CD4-positive, alpha-beta T cell (primary cell): ENCODE measurements at places on chromosomes 5 and 9. TPM values are rescaled to one million over a fixed set of nuclear protein-coding genes. Genes with fewer than 3 reads are reported as not detected.

- H3K4me3 ChIP-seq, result no peak overlapping the region
- no peaks in the 10 kb centered on the region for H3K27me3 ChIP-seq
Measured at GRCh38 chr5:61435368-61435767, 103.3 kb downstream of the ZSWIM6 start.

DNA sequence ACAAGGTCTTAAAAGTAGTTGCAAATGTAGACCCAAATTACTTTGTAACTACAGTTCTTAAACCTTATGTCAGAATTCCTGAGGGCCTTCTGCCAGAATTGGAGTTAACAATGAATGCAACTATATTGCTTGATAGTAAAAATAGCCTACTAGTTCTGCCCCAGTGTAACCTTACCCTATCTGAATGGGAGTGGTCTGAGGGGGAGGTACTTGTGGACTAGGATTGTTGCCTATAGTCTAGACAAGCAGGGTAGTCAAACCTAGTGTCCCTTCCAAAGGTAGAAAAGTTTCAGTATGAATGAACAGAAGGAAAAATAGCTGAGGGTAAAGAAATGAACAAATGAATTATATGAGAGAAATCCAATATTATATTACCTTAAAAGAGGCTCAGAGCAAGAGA lies 242.2 kb downstream of the PJA2 start:
- no peak overlapping the region for H3K27ac ChIP-seq
- H3K36me3 ChIP-seq, result no peaks in the 10 kb centered on the region
- DNase-seq, result no peak
- no peaks in the 10 kb centered on the region for H3K4me1 ChIP-seq
- no peaks in the 10 kb centered on the region for H3K27me3 ChIP-seq

- no peak overlapping the region for H3K4me3 ChIP-seq
- no peak overlapping the region for H3K27ac ChIP-seq
- H3K4me1 ChIP-seq, result no peaks in the 10 kb centered on the region
- H3K36me3 ChIP-seq, result no peaks in the 10 kb centered on the region
- no peaks in the 10 kb centered on the region for H3K27me3 ChIP-seq
- DNase-seq, result no peak
Measured at GRCh38 chr5:23612701-23613100, 105.3 kb downstream of the PRDM9 start.

- H3K27me3 ChIP-seq, result no peaks in the 10 kb centered on the region
- no peaks in the 10 kb centered on the region for H3K36me3 ChIP-seq
- no peak overlapping the region for H3K27ac ChIP-seq
- DNase-seq, result no peak
- no peaks in the 10 kb centered on the region for H3K4me1 ChIP-seq
Measured at GRCh38 chr9:110520120-110520701, 59.3 kb downstream of the SVEP1 start.

- H3K36me3 ChIP-seq, result no peaks in the 10 kb centered on the region
- no peak overlapping the region for H3K4me3 ChIP-seq
- H3K4me1 ChIP-seq, result no peaks in the 10 kb centered on the region
- no peaks in the 10 kb centered on the region for H3K27me3 ChIP-seq
Measured at GRCh38 chr5:62767650-62768049, 189.0 kb downstream of the LRRC70 start.

DNA sequence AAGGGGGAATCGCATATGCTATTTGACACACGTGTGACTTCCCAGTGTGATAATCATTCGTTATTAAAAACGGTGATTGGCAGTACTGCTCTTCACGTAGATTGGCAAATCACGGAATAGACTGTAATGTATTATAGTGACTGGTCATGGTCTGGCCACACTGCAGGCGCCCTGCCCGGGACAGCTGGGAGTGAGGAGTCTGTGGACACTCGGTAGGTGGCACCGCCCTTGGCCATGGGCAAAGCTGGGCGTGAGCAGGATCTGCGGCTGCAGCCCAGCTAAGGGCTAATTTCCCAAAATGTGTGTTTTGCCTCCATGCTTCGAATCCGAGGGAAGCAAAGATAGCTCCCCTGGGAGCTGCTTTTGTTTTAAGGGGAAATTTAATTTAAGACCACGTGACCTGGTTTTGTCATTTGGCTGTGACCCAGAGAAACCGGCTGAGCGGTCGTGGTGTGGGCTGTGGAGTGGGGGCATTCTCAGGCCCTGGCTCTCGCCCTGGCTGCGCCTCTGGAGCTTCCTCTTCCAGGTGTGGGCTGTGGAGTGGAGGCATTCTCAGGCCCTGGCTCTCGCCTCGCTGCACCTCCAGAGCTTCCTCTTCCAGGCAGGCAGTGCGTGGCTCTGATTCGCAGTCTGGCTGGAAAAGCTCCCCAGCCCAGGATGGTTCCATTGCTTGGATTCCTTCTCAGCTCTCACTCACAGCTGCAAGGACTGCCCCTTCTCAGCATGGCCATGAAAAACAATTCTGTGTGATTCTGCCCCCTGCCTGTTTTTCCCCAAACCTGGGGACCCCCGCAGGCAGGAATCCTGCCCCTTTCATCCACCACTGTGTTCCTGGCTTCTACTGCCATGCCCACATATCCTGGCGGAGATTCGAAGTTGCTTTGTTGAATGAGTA lies 131.1 kb downstream of the OLFM1 start:
- DNase-seq, result no peak
- H3K36me3 ChIP-seq, result no peaks in the 10 kb centered on the region
- H3K4me3 ChIP-seq, result no peak overlapping the region
- no peaks in the 10 kb centered on the region for H3K4me1 ChIP-seq
- peaks cover 5% of the 10 kb centered on the region for H3K27me3 ChIP-seq

Gene HAPLN1
- not detected for total RNA-seq
